ENCODE measurements at places on chromosomes 16 and 17. TPM values are rescaled to one million over a fixed set of nuclear protein-coding genes. Genes with fewer than 3 reads are reported as not detected.

- no peaks in the 10 kb centered on the region for H3K27me3 ChIP-seq
- H3K4me1 ChIP-seq: peaks cover 21% of the 10 kb centered on the region
- DNase-seq: no peak
- H3K27ac ChIP-seq: no peak overlapping the region
- no peak overlapping the region for H3K4me3 ChIP-seq
- H3K36me3 ChIP-seq: no peaks in the 10 kb centered on the region
Measured at GRCh38 chr17:17029938-17030337, 12.3 kb upstream of the MPRIP start.

Gene CDH8
- polyA plus RNA-seq: not detected

Gene OR4D1
- polyA plus RNA-seq: not detected

GRCh38 chr17:50634915-50635731 lies 442 bp downstream of the ABCC3 start:
- H3K36me3 ChIP-seq: no peaks in the 10 kb centered on the region
- peak overlapping the region; percentile 64 for H3K27ac ChIP-seq
- no peak for DNase-seq
- H3K27me3 ChIP-seq: no peaks in the 10 kb centered on the region

GRCh38 chr17:67784364-67785121 lies 40.8 kb upstream of the BPTF start:
- H3K4me3 ChIP-seq: no peak overlapping the region
- H3K4me1 ChIP-seq: no peaks in the 10 kb centered on the region
- no peak for DNase-seq
- no peak overlapping the region for H3K27ac ChIP-seq
- H3K36me3 ChIP-seq: no peaks in the 10 kb centered on the region
- H3K27me3 ChIP-seq: no peaks in the 10 kb centered on the region

DNA sequence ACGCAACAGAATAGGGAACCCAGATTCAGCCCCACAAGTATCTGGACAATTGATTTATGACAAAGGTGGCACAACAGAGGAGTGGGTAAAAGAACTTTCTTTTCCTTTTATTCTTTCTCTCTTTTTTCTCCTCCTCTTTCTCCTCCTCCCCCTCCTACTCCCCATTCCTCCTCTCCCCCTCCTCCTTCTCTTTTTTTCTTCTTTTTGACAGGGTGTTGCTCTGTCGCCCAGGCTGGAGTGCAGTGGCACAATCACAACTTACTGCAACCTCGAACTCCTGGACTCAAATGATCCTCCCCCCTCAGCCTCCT lies 16.1 kb downstream of the GNGT2 start:
- no peak for DNase-seq
- no peak overlapping the region for H3K27ac ChIP-seq

DNA sequence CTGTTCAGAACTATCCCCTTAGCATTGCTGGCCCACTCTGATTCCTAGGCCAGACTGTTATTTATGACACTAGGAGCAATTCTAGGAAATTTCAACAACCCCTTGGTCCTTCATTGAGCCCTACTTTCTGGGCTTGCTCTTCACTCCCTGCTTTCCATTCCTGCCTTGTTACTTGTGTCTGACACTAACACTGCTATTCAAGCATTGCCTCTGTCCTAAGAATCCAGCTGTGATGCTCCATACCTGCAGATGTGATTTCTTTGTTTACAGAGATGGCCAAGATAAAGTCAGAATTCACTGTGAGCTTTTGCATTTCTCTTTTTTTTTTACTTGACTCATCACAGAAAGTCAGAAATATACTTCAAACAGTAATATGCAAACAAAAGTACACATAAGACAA lies 377.2 kb upstream of the GOT2 start:
- DNase-seq: no peak
- no peaks in the 10 kb centered on the region for H3K36me3 ChIP-seq
- no peak overlapping the region for H3K27ac ChIP-seq
- H3K4me3 ChIP-seq: no peak overlapping the region
- H3K27me3 ChIP-seq: no peaks in the 10 kb centered on the region

DNA sequence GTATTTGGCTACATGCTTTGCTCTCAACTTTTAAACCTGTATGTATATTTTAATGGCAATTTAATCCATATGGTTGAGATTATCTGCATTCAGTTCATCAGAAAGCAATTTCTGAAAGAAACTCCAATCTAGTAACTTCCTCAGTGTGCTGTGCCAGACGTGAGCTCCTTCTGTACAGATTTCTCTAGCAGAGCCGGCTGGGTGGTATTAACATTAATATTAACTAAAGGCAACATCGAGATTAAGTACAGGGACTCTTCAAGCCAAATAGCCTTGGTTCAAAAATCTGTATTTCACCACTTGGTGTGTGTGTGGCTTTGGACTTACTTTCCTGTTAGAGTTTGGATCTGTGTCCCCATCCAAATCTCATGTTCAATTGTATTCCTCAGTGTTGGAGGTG lies 55.5 kb upstream of the NUDT7 start:
- H3K27me3 ChIP-seq: no peaks in the 10 kb centered on the region
- H3K4me3 ChIP-seq: no peak overlapping the region
- no peaks in the 10 kb centered on the region for H3K36me3 ChIP-seq
- no peak overlapping the region for H3K27ac ChIP-seq
- H3K4me1 ChIP-seq: no peaks in the 10 kb centered on the region

Gene CCL1
- not detected for polyA plus RNA-seq

- peaks cover 55% of the 10 kb centered on the region for H3K4me1 ChIP-seq
- H3K4me3 ChIP-seq: no peak overlapping the region
- no peaks in the 10 kb centered on the region for H3K27me3 ChIP-seq
- H3K36me3 ChIP-seq: no peaks in the 10 kb centered on the region
- no peak for DNase-seq
Measured at GRCh38 chr16:73053364-73054124, 5.6 kb upstream of the ZFHX3 start.

- no peaks in the 10 kb centered on the region for H3K4me1 ChIP-seq
- no peaks in the 10 kb centered on the region for H3K27me3 ChIP-seq
- no peaks in the 10 kb centered on the region for H3K36me3 ChIP-seq
Measured at GRCh38 chr16:81539009-81539758, 94.6 kb downstream of the CMIP start.

DNA sequence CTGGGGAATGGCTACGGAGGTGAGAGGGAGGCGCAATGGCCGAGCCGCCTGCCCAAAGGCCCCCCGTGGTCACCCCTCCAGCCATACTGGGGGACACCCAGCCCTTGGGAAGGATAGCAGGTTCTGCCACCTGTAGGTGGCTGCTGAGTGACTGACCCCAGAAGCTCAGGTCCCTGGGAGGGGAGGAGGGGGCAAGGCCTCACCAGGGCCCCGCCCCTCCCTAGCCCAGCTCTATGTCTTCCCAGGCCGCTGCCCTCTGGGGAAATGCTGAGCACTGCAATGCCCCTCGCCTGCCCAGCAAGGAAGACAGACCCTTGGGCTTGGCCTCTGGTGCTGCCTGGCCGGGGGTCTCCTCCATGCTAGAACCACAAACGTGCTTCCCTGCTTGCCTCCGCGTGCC lies 11.4 kb upstream of the CLDN9 start:
- H3K36me3 ChIP-seq: no peaks in the 10 kb centered on the region
- H3K27ac ChIP-seq: no peak overlapping the region
- H3K27me3 ChIP-seq: no peaks in the 10 kb centered on the region

Gene SCARF1
- 8.1 TPM for polyA plus RNA-seq

Gene SPAG9
- polyA plus RNA-seq: 18.7 TPM

GRCh38 chr16:84919269-84919668 lies 92.1 kb downstream of the ZDHHC7 start:
- H3K27me3 ChIP-seq: no peaks in the 10 kb centered on the region
- no peaks in the 10 kb centered on the region for H3K4me1 ChIP-seq
- DNase-seq: no peak

Gene KRT23
- 0.59 TPM for polyA plus RNA-seq

DNA sequence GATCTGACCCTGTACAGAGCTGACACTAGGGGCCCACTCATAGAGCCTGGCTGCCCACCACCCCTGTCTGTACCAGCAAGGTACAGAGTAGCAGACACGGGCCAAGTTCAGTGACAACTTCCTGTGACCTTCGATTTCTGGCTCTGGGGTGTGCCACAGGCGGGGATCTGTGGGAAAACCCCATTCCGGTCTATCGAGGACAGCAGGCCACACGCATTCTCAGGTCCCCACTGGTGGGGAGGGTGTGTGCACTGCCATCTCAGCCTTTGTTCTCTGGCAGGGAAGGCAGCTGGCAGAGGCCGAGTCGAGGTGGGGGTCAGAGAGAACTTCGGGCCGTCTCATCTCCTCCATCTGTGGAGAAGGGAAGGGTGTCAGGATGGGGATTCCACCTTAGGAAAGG lies 10.0 kb downstream of the NLE1 start:
- H3K4me3 ChIP-seq: no peak overlapping the region
- H3K4me1 ChIP-seq: no peaks in the 10 kb centered on the region
- peaks cover 28% of the 10 kb centered on the region for H3K36me3 ChIP-seq

Gene KRT20
- not detected for polyA plus RNA-seq

GRCh38 chr17:43966276-43966675 lies 12.5 kb upstream of the PYY start:
- H3K4me3 ChIP-seq: no peak overlapping the region
- no peak for DNase-seq
- no peaks in the 10 kb centered on the region for H3K4me1 ChIP-seq

GRCh38 chr17:9941305-9941704 lies 36.2 kb upstream of the RCVRN start:
- H3K27me3 ChIP-seq: no peaks in the 10 kb centered on the region
- H3K36me3 ChIP-seq: no peaks in the 10 kb centered on the region
- H3K4me3 ChIP-seq: no peak overlapping the region
- DNase-seq: no peak
- no peak overlapping the region for H3K27ac ChIP-seq

Gene TPSG1
- not detected for polyA plus RNA-seq

Gene ATP2C2
- 2.8 TPM for polyA plus RNA-seq

Gene KCNAB3
- polyA plus RNA-seq: 4.7 TPM

DNA sequence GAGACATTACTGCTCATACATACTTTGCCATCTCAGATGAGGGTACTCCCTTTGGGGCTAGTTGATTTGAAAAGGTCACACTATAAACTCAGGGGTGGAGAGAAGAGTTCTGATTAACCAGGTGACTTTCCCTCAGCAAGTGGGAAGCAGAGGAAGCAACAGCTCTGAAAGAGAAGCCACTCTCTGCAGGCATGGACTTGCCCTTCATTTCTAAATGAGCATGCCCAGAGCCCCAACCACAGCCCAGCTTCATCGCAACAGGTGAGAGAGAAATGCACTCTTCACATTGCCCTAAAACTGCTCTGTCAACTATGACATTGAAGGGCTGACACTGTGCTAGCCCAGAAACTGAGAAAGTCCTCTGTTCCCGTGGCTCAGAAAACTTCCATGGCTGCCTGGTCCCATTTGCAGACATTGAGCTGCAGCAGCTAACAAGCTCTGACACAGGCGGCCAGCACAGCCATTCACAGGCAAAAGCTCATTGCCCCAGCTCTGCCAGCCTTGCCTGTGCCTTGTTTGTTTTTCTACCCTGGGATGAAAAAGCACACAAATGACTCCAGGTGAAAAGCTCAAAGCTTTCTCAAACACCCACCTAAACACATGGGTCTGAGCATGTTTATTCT lies 419.8 kb upstream of the DYNLRB2 start:
- no peaks in the 10 kb centered on the region for H3K27me3 ChIP-seq
- H3K36me3 ChIP-seq: no peaks in the 10 kb centered on the region
- no peak overlapping the region for H3K27ac ChIP-seq

DNA sequence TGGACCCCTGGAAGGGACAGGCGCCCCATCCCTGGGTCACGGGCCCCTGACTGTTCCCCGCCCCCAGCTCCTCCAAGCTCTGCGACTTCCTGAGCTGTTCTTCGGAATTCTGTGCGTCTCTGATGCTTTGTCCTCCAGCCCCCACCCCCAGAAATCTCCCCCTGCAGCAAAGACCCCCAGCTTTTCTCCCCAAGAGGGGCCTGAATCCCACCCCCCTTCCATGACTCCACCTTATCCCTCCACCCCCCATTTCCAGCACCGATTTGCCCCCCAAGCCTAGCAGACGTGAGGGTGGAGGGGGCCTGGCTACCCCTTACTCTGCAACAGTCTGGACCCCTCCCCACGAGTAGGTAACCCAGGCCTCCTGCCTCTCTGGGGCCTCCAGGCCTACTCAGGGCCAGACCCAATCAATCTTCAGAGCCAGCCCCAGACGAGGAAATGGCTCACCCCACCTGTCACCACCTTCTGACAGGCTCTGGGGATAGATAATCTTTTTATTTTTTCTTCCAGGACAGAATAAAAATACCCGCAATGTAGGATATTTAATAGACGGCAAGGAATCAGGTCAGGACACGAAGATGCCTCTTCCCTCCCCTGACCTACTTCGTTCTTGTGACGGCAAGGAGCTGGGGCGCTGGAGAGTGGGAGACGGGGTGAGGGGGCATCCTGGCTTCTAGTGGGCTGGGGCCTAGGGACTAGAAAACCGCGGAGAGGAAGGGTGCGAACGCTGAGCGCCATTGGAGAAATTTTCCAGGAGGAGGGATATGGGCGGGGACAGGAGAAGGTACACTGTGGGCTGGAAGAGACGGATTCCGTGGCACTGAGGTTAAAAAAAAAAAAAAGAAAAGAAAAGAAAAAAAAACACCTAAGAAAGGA lies 744 bp upstream of the PLXDC1 start:
- no peak overlapping the region for H3K27ac ChIP-seq
- H3K4me1 ChIP-seq: no peaks in the 10 kb centered on the region
- no peaks in the 10 kb centered on the region for H3K36me3 ChIP-seq
- no peak for DNase-seq
- H3K4me3 ChIP-seq: no peak overlapping the region

GRCh38 chr16:78292086-78292843 lies 192.8 kb downstream of the WWOX start:
- H3K4me3 ChIP-seq: no peak overlapping the region
- H3K27me3 ChIP-seq: no peaks in the 10 kb centered on the region
- no peak overlapping the region for H3K27ac ChIP-seq
- H3K36me3 ChIP-seq: no peaks in the 10 kb centered on the region
- DNase-seq: no peak

GRCh38 chr17:411421-412120 lies 59.0 kb upstream of the RPH3AL start:
- no peak overlapping the region for H3K4me3 ChIP-seq
- no peak for DNase-seq
- no peak overlapping the region for H3K27ac ChIP-seq
- no peaks in the 10 kb centered on the region for H3K36me3 ChIP-seq
- H3K4me1 ChIP-seq: peaks cover 7% of the 10 kb centered on the region

Data from pancreas (tissue), 10 donors.